Endodermal cell (in vitro differentiated cells): ENCODE measurements at places on chromosomes 5 and 9. TPM values are rescaled to one million over a fixed set of nuclear protein-coding genes. Genes with fewer than 3 reads are reported as not detected.

GRCh38 chr5:178129296-178129695, 1.5 kb upstream of the RMND5B start:
- H3K27me3 ChIP-seq: no peaks in the 10 kb centered on the region
- DNase-seq: peak; percentile 48
- peaks cover 7% of the 10 kb centered on the region for H3K4me1 ChIP-seq

- no peak overlapping the region for H3K27ac ChIP-seq
- peaks cover 11% of the 10 kb centered on the region for H3K27me3 ChIP-seq
- H3K4me1 ChIP-seq: no peaks in the 10 kb centered on the region
- H3K36me3 ChIP-seq: no peaks in the 10 kb centered on the region
- DNase-seq: no peak
Observed at GRCh38 chr9:133181561-133181960, 17.8 kb upstream of the GBGT1 start.

- H3K4me1 ChIP-seq: no peaks in the 10 kb centered on the region
- H3K27ac ChIP-seq: no peak overlapping the region
- DNase-seq: no peak
- no peaks in the 10 kb centered on the region for H3K27me3 ChIP-seq
- H3K36me3 ChIP-seq: peaks cover 34% of the 10 kb centered on the region
- H3K4me3 ChIP-seq: no peak overlapping the region
Observed at GRCh38 chr9:125147401-125147951, 4.1 kb upstream of the SCAI start.

GRCh38 chr5:119951330-119951934, 322.1 kb downstream of the FAM170A start:
- H3K4me1 ChIP-seq: peaks cover 8% of the 10 kb centered on the region
- H3K27ac ChIP-seq: no peak overlapping the region

DNA sequence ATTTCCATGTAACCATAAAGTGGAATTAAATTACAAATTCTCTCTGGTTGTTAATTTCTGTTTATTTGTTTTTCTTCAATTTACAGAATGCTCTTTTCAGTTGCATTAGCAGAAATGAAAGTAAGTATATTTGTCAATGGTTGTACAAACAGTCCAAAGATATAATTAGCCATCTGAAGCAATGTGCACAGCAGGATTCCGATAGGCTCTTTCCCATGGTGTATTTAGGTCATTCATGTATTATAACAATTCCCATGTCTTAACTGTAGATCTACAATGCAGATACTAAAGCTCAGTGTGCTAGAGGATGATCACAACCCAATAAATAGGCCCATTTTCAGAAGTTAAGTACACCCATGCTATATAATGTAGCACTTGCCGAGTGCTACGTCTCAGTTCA, 43.8 kb downstream of the RECK start:
- peaks cover 6% of the 10 kb centered on the region for H3K36me3 ChIP-seq
- H3K27ac ChIP-seq: no peak overlapping the region
- DNase-seq: no peak
- no peaks in the 10 kb centered on the region for H3K4me1 ChIP-seq
- no peak overlapping the region for H3K4me3 ChIP-seq
- no peaks in the 10 kb centered on the region for H3K27me3 ChIP-seq

- H3K36me3 ChIP-seq: no peaks in the 10 kb centered on the region
- DNase-seq: no peak
- no peak overlapping the region for H3K27ac ChIP-seq
- no peak overlapping the region for H3K4me3 ChIP-seq
Observed at GRCh38 chr9:79127661-79128060, 444.1 kb upstream of the TLE4 start.

DNA sequence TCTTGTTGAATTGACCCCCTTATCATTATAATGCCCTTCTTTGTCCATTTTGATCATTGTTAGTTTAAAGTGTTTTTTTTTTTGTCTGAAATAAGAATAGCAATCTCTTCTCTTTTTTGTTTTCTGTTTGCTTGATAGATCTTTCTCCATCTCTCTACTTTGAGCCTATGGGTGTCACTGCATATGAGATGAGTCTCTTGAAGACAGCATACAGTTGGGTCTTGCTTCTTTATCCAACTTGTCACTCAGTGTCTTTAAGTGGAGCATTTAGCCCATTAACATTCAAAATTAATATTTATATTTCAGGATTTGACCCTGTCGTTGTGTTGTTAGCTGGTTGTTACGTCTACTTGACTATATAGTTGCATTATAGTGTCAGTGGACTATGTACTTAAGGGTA, 135.4 kb downstream of the HMHB1 start:
- H3K4me1 ChIP-seq: no peaks in the 10 kb centered on the region
- no peak for DNase-seq
- no peaks in the 10 kb centered on the region for H3K36me3 ChIP-seq
- no peak overlapping the region for H3K27ac ChIP-seq
- H3K27me3 ChIP-seq: no peaks in the 10 kb centered on the region

DNA sequence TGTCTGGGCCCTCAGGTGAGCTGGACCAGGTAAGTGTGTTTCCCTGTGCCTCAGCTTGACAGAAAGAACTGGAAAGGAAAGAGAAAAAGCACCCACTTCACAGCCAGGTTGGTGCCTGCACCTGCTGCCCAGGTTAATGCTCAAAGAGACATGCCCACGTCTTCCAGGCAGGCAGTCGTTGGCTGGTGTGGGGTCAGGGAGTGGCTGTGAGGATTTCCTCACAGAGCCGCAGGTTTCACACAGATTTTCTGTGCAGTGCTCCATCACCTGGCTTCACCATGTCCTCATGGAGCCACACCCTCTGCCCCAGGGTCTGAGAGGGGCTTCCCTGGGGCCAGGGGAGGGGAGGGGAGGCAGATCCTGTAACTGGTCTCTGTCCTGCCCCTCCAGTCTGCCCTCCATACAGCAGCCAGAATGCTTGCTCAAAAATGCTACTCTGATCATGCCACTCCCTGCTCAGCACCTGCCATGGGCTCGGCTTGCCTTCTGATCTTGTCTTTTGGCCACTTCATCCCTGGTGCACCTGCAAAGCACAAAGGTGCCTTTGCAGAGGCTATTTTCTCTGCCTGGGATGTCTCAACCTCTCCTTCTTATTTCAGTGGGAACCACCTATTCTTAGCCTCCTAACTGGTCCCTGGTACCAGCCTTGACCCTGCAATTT, 82.5 kb upstream of the UBTD2 start:
- no peaks in the 10 kb centered on the region for H3K27me3 ChIP-seq
- peaks cover 42% of the 10 kb centered on the region for H3K36me3 ChIP-seq
- H3K4me3 ChIP-seq: no peak overlapping the region
- no peak overlapping the region for H3K27ac ChIP-seq

GRCh38 chr5:154162539-154163151, 27.9 kb upstream of the GALNT10 start:
- peak; percentile 45 for DNase-seq
- H3K27me3 ChIP-seq: no peaks in the 10 kb centered on the region
- H3K4me3 ChIP-seq: no peak overlapping the region
- H3K36me3 ChIP-seq: no peaks in the 10 kb centered on the region

- H3K4me1 ChIP-seq: no peaks in the 10 kb centered on the region
- no peaks in the 10 kb centered on the region for H3K36me3 ChIP-seq
- H3K27ac ChIP-seq: no peak overlapping the region
- no peak for DNase-seq
- H3K27me3 ChIP-seq: no peaks in the 10 kb centered on the region
Observed at GRCh38 chr5:156380848-156381247, 53.9 kb downstream of the SGCD start.

DNA sequence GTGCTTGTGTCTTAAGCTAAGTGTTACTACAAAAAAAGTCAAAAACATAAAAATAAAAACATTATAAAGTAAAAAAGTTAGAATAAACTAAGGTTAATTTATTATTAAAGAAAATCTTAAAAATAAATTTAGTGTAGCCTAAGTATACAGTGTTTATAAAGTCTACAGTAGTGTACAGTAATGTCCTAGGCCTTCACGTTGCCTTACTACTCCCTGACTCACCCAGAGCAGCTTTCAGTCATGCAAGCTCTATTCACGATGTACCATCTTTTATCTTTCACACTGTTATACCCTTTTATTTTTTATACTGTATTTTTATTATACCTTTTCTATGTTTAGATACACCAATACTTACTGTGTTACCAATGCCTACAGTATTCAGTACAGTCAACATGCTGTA, 288.1 kb downstream of the HCN1 start:
- no peaks in the 10 kb centered on the region for H3K27me3 ChIP-seq
- H3K36me3 ChIP-seq: no peaks in the 10 kb centered on the region
- no peak overlapping the region for H3K27ac ChIP-seq
- H3K4me3 ChIP-seq: no peak overlapping the region
- peaks cover 2% of the 10 kb centered on the region for H3K4me1 ChIP-seq

DNA sequence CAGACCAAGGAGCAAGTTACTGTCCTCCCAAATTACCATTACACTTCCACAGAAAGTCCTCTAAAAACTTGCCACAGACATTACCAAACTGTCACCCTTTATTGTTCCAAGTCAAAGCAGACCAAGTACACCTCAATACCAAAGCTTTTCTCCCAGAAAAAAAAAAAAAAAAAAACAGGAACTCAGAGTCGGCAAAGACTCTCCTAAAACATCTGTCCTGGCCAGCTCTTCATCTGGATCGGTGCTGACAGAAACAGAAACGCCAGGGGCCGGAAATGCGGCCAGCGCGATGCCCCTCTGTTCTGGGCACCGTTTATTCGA, 718 bp downstream of the DEPDC1B start:
- peaks cover 13% of the 10 kb centered on the region for H3K27me3 ChIP-seq
- H3K4me1 ChIP-seq: no peaks in the 10 kb centered on the region
- DNase-seq: no peak
- peak overlapping the region; percentile 88 for H3K4me3 ChIP-seq
- H3K27ac ChIP-seq: peak overlapping the region; percentile 98

- H3K36me3 ChIP-seq: no peaks in the 10 kb centered on the region
- H3K27ac ChIP-seq: no peak overlapping the region
- H3K27me3 ChIP-seq: no peaks in the 10 kb centered on the region
- H3K4me3 ChIP-seq: no peak overlapping the region
- no peak for DNase-seq
- no peaks in the 10 kb centered on the region for H3K4me1 ChIP-seq
Observed at GRCh38 chr9:80605129-80605528, 1033.4 kb downstream of the TLE4 start.

GRCh38 chr9:126623314-126623666, 9.6 kb downstream of the LMX1B start:
- no peak overlapping the region for H3K4me3 ChIP-seq
- no peak for DNase-seq
- no peaks in the 10 kb centered on the region for H3K36me3 ChIP-seq
- H3K4me1 ChIP-seq: peaks cover 43% of the 10 kb centered on the region
- H3K27me3 ChIP-seq: peaks cover 100% of the 10 kb centered on the region

- H3K27me3 ChIP-seq: no peaks in the 10 kb centered on the region
- H3K27ac ChIP-seq: no peak overlapping the region
- peaks cover 3% of the 10 kb centered on the region for H3K4me1 ChIP-seq
- no peak overlapping the region for H3K4me3 ChIP-seq
- DNase-seq: no peak
- H3K36me3 ChIP-seq: peaks cover 31% of the 10 kb centered on the region
Observed at GRCh38 chr9:734831-735511, 106.5 kb upstream of the DMRT1 start.

DNA sequence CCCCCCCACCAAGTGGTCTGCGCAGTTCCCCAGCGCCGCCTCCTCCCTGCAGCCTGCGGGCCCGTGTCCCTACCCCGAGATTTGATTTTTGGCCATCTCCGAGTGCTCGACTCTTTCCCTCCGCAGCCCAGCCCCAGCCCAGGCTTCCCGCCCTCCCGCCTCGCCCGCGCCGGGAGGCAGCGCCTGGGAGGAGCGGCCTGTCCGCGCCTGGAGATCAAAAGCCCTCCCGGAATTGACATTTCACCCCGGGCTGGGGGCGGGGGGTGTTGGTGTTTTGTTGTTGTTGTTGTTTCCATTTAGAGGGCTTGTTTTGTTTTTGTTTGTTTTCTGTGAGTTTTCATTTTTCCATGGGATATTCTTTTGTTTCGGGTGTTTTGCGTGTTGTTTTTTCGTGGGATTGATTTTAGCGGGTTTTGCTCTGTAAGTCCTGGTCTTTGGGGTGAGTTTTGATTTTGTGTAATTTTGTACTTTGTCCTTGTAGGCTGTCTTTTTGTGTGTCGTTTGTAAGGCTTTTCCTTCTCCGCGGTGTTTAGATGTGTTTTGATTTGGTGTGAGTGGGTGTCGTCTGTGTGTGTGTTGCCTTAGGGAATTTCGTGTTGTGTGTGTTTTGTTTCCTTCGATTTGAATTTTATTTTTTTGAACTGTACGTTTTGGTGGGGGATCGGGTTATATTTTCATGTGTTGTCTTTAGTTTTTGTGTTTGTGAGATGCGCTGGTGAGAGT, 1.7 kb upstream of the PAX5 start:
- H3K27me3 ChIP-seq: peaks cover 100% of the 10 kb centered on the region
- H3K4me3 ChIP-seq: peak overlapping the region; percentile 85
- peak; percentile 79 for DNase-seq
- no peaks in the 10 kb centered on the region for H3K4me1 ChIP-seq
- no peaks in the 10 kb centered on the region for H3K36me3 ChIP-seq

DNA sequence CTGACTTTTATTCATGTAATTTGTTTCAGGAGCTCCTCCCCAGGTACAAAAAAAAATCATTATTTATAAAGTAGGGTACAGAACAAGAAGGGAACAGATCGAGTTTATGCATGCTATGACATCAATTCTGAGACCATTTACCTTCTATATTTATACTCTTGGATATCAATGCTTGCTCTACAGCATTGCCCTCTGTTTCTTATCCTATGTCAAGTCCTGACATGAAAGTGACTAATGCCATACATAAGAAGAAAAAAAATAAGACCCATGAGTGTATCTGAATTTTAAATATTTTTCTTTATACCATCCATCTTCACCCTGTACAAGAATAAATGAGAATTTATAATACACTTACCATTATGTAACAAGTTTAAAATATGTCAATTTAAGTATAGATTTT, 2016.3 kb upstream of the CDH9 start:
- H3K36me3 ChIP-seq: no peaks in the 10 kb centered on the region
- H3K4me1 ChIP-seq: peaks cover 3% of the 10 kb centered on the region
- no peaks in the 10 kb centered on the region for H3K27me3 ChIP-seq
- DNase-seq: no peak
- no peak overlapping the region for H3K27ac ChIP-seq

GRCh38 chr5:141703133-141703561, 21.1 kb upstream of the ARAP3 start:
- H3K27me3 ChIP-seq: peaks cover 83% of the 10 kb centered on the region
- H3K27ac ChIP-seq: no peak overlapping the region
- peak overlapping the region; percentile 79 for H3K4me3 ChIP-seq
- DNase-seq: no peak
- no peaks in the 10 kb centered on the region for H3K36me3 ChIP-seq

DNA sequence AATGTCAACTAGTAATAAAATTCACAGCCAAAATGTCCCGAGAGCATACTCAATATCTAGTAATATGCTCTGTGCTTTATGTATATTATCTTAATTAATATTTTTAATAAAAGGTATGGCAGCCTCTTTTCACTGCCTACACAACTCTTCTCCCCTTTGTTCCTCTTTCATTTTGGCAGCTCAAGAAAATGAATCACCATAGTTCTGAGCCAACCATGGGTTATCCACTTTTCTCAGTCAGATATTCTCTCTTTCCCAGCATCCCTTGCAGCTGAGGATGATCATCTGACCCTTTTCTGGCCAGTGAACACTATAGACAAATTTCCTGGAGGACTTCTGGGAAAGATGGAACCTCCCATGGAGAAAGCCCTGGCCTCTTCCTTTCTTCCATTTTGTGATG, 8.2 kb upstream of the DOCK8 start:
- H3K27me3 ChIP-seq: no peaks in the 10 kb centered on the region
- no peak overlapping the region for H3K27ac ChIP-seq
- no peaks in the 10 kb centered on the region for H3K36me3 ChIP-seq
- no peak for DNase-seq

The KIAA0825 gene
- total RNA-seq: 1.2 to 2.6 TPM (median 2.2 TPM) in 3 replicates

The C9 gene
- total RNA-seq: 0.45 TPM in 1 of 3 replicates, not detected in the others

The SLC23A1 gene
- 0.38 to 0.93 TPM (median 0.84 TPM) in 3 replicates for total RNA-seq

The NTRK2 gene
- 0.16 and 0.18 TPM in 2 replicates for total RNA-seq

The RALGPS1 gene
- total RNA-seq: 15.6 to 26.5 TPM (median 25.0 TPM) in 3 replicates

The YTHDC2 gene
- 23.3 to 26.8 TPM (median 25.6 TPM) in 3 replicates for total RNA-seq

The GFI1B gene
- total RNA-seq: 0.29 and 0.44 TPM in 2 replicates

The MAP1B gene
- total RNA-seq: 85.9 to 103 TPM (median 87.9 TPM) in 3 replicates
